Stomach (tissue), 19 donors: ENCODE measurements at places on chromosomes 5 and 9.

DNA sequence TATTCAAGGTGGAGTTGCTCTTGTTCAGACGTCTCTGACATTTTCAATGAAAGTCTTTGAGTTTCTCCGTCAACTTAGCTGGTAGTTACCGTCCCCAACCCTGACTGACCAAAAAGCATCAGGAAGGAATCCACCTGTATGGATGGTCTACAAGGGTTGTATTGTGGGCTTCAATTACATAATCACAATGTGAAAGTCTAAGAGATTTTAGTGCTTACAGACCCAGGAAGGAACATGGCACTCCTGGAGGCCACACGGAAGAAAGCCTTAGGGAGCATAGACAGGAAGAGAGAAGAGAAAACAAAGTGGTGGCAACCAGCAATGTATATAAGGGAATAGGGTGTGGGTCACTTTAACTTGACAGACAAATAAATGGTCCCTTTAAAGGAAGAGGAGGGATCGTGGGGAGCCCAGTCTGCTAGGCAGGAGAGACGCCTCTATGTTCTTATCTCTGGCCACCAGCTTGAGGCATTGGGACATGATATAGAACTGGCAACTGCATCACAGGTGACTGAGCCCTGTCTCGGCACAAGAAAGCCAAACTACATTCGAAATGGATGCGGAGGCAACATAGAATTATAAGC, 80.4 kb downstream of the ALDH7A1 start:
- no peak for DNase-seq

DNA sequence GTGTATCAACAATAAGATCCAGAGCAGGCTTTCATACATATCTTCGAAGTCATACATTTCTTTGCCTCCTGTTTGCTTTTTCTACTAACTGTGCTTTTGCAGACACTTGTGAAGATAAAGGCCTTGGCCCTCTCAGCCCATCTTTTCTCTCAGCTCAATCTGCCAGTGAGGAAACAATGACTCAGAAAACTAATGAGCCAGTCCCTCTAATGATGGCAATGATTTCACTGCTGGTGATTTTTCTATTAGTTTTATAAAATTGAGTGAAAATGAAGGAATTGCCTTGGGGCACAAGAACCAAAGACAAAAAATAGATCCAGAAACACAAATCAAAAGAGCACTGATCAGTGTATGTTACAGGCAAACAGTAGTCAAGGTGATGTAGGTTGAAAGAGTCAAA, 167.7 kb upstream of the PPP2R2B start:
- no peak for DNase-seq

- no peak for DNase-seq
Measured at GRCh38 chr5:143078313-143078712, 308.1 kb downstream of the ARHGAP26 start.

- DNase-seq = peak; percentile 84
Measured at GRCh38 chr5:56588636-56589480, 226.5 kb upstream of the MAP3K1 start.

DNA sequence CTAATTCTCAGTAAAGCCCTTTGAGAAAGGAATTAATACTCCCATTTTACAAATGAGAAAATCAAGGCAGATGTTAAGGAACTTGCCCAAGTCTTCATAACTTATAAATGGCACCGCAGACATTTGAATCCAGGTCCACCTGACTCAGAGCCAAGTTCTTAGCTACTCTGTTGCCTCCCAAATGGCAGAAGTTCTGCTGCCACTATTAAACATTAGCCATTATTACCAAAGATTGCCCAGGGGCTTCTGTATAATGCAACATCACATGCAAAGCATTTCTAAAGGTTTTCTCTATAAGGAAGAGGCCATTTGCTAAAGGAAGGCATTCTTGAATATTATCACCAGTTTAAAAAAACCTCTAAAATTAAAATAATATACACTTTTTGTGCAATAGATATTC, 28.3 kb downstream of the TPD52L3 start:
- no peak for DNase-seq
